ENCODE measurements at places on chromosomes 5 and 9.

- DNase-seq: no peak
Observed at GRCh38 chr5:55959208-55959607, 35.6 kb downstream of the IL6ST start.

GRCh38 chr5:135153661-135154060 is 119.6 kb upstream of the PITX1 start:
- no peak for DNase-seq

- DNase-seq: peak; percentile 58
Observed at GRCh38 chr9:88387552-88388202, 567 bp upstream of the SPIN1 start.

DNA sequence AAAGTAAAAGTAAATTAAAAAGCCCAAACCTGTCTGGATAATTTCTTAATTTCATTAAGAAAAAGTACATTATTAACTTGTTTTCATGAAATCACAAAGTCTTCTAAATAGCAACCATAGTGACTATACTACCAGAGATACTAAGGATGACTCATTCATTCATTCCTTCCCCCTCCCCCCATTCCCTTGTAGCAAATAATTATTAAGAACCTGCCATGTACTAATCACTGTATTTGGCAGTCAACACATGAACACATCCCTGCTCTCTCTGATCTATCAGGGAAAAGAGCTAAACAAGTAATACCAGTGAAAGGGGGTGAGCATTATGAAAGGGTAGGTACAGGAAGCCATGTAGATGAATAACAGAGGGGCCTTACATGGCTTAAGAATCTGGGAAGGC is 203.9 kb downstream of the CWC27 start:
- DNase-seq: no peak

GRCh38 chr5:120657104-120657503 is 193.0 kb downstream of the PRR16 start:
- no peak for DNase-seq

GRCh38 chr9:124078641-124079040 is 67.1 kb downstream of the LHX2 start:
- no peak for DNase-seq

DNA sequence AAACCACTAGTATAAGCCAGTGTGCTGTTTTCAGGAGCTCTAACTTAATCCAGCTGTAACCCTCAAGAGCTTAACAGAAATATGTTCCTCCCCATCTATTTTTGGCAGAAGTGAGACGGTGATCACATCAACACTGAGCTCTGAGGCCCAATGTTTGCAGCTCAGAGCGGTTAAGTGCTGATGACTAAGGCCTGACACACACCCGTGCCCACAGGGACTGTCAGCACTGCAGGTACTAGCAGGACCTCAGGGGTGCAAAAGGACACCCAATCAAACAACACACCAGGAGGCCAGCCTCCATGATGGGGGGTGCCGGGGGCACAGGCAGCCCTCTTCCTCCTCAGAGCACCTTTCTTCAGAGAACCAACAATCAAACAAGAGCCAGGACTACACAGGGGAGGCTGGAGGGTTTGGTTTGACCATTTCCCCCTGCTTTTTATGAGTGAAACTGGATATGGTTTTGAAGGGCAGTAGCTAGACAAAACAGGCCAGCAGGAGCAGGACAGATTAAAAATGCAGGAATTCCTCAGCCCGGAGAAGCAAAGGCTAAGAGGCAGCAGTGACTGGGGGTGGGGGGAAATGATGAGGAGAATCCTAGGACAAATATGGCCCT is 61.3 kb downstream of the RAPGEF1 start:
- DNase-seq: no peak

DNA sequence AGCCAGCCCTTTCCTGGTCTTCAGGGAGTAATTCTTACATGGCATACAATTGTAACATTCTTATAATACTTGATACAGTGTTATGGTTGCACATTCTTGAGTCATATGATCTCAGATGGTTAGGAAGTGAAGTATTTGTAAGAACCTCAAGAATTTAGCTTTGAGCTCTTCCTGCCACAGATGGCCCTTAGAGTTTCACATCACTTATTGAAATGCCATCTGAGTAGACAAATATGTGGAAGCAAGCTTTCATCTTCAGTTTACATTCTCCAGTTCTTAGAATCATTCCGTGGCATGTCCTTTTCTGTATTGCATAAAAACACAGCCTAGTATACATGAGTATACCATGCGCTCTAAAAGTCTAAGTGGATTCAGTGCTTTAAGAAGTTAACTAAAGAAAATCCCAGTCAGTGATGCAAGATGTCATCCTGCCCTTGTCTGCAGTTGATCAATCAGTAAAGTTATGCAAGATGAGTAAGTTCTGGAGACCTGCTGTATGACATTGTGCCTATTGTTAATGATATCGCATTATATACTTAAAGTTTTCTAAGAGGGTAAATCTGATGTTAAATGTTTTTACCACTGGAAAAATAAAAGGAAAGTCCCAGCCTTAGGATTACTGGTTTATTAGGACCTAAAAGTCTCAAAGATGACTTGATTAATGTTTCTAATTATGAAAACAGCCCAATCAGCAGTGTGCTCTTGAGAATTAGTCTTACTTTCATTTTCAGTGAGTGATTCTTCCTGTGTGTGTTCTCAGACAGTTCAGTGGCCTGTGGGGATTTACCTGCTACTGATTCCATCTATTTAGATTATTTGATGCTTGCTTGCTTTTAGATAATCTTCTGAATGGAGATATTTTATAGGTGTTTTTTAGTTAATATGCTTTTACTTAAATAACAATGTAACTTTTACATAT is 29.4 kb downstream of the RHOBTB3 start:
- no peak for DNase-seq

GRCh38 chr9:131423171-131423581 is 29.3 kb downstream of the PRRC2B start:
- peak; percentile 15 for DNase-seq

DNA sequence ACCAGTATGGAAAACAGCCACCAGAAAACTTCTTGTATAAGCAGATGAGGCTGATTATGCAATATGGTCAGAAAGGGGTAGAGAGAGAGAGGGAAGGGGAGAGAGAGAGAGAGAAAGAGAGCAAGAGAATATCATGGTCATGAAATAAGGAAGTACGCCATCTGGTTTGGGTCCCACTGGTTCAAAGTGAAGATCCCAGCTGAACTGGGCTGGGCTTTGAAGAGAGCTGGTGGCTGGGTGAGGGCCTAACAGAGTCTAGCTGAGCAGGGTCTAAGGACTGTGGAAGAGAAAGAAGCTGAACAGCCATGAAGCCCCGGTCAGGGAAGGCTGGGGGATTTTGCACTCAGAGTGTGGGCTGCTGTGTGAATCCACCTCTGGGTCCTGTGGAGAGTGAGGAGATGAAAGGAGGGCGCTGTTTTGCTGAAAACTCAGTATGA is 14.6 kb downstream of the TRIM14 start:
- no peak for DNase-seq

- DNase-seq: no peak
Observed at GRCh38 chr9:98010445-98010844, 27.3 kb downstream of the ANP32B start.

DNA sequence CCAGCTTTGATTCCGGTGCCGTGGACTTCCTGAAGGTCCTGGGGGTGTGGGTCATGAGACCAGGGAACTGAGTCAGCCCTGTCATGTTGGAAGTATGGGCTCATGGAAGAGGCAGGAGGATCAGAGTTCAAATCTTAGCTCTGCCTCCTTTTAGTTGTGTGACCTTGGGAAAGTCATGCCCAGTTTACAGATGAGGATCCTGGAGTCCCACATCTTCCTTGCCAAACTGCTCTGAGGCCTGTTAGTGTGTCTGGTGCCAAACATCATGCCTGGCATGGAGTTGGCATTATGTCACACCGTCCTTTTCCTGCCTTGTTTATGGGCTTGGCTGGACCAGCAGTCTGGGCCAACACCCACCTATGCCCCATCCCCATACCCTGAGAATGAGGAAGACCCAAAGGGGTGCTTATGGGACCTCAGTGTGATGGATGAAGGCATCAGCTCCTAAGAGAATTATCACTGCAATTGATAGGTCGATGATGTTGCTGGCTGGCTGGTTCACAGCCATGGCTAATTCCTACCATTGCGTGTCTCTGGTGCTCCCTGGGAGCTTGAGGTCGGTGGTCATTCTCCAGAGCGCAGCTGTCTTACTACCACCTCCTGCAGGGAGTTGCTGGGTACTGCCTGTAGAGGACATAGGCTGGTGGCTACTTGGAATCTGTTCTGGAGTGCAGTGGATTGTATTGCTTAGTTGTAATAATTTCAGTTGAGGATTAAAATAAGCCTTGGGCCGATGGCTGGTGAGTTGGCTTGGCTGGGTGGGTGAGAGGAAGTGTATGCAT is 140.5 kb upstream of the PITX1 start:
- DNase-seq: no peak

DNA sequence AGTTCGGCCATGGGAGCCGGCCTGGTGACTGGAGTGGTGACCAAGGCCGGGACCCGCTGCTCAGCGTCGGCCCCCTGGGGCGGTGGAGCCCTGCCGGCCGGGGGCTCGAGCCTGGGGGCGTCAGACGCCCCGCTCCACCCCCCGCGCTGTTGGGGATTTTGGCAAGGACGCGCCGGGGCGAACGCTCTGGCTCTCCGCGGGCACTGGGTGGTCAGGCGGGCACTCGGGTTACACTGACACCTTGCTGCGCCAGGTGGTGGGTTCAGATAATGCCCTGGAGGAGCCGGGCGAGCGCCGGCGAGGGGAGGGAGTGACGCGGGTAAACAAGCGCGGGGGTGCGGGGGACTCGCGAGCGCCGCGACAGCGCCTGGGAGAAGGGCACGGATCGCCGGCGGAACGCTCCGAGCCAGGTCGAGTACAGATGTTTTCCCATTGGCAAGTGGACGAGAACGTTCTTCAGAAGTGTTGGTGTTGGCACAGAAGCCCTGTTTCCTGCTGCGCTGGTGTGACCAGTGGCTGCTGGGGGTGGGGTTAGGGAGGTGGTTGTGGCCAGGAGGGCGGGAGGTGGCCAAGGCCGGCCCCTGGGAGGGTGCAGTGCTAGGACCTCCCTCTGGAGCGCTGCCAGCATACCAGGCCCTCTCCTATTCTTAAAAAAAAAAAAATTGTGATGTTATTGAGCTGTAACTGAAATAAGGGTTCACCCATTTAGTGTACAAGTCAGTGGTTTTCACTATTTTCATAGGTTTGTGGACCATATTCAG is 773 bp downstream of the SQSTM1 start:
- DNase-seq: peak; percentile 89
